Spinal cord (tissue), 10 donors: ENCODE measurements at places on chromosomes 12 and 14. TPM values are rescaled to one million over a fixed set of nuclear protein-coding genes. Genes with fewer than 3 reads are reported as not detected.

Gene RNASE12
- not detected for total RNA-seq

Gene PLBD1
- 28.6 TPM for total RNA-seq

Gene SIRT4
- total RNA-seq = 5.1 TPM

Gene DHRS2
- 1.2 TPM for total RNA-seq

Gene TAS2R30
- 5.7 TPM for total RNA-seq

Gene CBLN3
- total RNA-seq = 0.59 TPM

Gene CCNT1
- total RNA-seq = 34.6 TPM

Gene ESRRB
- 1.5 TPM for total RNA-seq

GRCh38 chr12:46373301-46374296, 1.0 kb upstream of the SLC38A2 start:
- H3K4me1 ChIP-seq = peaks cover 13% of the 10 kb centered on the region
- peak overlapping the region; percentile 82 for H3K4me3 ChIP-seq
- peak overlapping the region; percentile 96 for H3K27ac ChIP-seq
- peak; percentile 48 for DNase-seq
- H3K27me3 ChIP-seq = no peaks in the 10 kb centered on the region

DNA sequence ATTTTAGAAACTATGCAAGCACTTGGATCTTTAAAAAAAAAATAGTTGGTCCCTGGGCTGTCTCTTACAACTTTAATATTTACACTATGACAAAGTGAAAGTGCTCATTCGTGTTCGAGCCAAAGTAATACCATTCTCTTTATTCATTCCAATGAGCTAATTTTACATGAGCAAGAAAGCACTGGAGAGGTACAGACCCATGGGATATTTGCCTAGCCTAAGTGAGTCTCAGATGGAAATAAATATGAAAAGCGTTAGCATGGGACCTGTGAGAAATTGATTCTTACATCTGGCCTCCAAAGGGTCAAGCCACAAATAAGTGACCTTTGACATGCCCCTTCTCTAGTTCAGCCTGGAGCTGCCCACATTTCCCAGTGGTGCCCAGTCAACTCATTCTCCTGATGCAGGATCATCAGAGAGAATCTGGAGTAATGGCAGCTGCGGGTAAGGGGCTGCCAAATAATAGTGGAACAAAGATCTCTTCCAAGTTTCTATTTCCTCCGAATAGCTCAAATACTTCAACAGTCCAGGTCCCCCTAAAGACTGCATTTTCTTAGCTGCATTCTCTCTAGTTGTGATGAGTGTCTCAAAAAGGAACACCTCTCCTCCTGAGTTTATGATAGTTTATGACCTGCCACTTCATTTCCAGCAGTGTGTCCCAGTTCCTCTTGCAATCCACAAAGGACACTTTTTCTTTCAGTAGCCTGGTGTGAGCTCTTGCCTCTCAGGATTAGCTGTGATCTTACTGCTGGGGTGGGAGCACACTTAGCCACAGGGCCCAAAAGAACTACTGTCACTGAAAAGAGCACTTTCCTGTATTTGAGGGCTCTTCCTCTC, 208.2 kb downstream of the DAD1 start:
- H3K4me3 ChIP-seq = no peak overlapping the region
- H3K27ac ChIP-seq = no peak overlapping the region
- H3K4me1 ChIP-seq = no peaks in the 10 kb centered on the region
- H3K27me3 ChIP-seq = no peaks in the 10 kb centered on the region

- no peaks in the 10 kb centered on the region for H3K27me3 ChIP-seq
- no peaks in the 10 kb centered on the region for H3K4me1 ChIP-seq
- H3K4me3 ChIP-seq = no peak overlapping the region
Measured at GRCh38 chr12:77893918-77894317, 63.2 kb downstream of the NAV3 start.

DNA sequence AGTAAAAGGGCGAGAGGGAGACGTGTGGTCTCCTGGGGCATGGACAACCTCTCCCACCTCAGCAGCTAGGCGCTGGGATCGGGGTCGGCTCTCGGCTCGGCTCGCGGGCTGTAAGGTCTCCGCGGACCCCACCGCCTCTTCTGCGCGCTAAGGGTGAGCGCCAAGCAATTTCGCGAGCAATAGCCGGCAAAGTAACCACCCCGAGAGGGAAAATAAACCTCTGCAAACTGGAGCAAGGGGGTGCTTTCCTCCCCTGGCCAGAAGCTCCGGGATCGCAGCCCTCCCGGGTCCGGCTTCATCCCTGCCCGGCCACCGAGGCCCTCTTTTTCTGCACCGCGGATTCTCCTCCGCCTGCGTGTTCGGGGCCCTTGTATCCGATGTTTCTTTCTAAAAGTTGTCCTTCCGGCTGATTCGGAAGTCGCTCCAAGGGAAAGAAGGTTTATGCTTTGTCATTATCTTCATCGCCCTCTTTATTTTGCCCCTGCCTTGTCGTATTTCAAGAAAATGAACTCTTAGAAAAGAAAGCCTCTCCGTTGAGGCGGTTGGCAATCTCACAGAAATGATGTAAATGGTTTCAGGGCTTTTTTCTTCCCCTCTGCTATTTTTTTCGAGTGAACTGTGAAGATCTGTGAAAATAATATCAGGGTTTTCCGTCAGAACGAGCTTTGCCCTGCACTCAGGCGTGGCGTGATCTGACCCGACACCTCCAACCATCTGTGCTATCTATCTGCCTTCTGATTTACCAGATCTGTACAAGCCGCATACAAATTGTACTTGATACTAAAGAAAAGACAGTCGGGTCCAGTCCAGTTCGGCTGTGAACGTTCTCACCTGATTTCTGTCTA, 1.7 kb upstream of the SIX6 start:
- peaks cover 36% of the 10 kb centered on the region for H3K4me1 ChIP-seq
- H3K4me3 ChIP-seq = no peak overlapping the region
- H3K27me3 ChIP-seq = peaks cover 93% of the 10 kb centered on the region
- H3K27ac ChIP-seq = no peak overlapping the region
- no peaks in the 10 kb centered on the region for H3K36me3 ChIP-seq
- DNase-seq = peak; percentile 36

DNA sequence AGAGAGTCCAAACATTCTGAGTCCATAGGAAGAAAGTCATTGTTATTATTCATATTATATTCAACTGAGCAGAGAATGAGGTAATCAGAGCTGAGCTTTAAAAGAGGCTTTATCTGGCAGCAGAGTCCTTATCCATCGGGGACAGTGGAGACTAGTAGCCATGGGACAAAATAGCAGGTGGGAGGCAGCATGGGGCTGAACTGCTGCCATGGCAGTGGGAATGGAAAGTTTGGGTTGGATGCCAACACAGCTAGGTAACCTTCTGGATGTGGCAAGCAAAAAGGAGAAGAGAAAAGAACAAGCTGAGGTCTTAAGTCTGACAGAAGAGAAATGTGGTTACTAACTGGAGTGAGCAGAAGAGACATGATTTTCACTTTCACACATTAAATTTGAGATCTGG, 71.0 kb upstream of the CDKN3 start:
- no peak overlapping the region for H3K27ac ChIP-seq
- no peaks in the 10 kb centered on the region for H3K4me1 ChIP-seq
- no peaks in the 10 kb centered on the region for H3K36me3 ChIP-seq
- H3K27me3 ChIP-seq = no peaks in the 10 kb centered on the region
- no peak for DNase-seq
- H3K4me3 ChIP-seq = no peak overlapping the region

GRCh38 chr12:25319233-25319984, 68.7 kb upstream of the KRAS start:
- H3K27me3 ChIP-seq = no peaks in the 10 kb centered on the region
- no peak overlapping the region for H3K27ac ChIP-seq
- no peaks in the 10 kb centered on the region for H3K4me1 ChIP-seq
- no peak overlapping the region for H3K4me3 ChIP-seq
- H3K36me3 ChIP-seq = no peaks in the 10 kb centered on the region

DNA sequence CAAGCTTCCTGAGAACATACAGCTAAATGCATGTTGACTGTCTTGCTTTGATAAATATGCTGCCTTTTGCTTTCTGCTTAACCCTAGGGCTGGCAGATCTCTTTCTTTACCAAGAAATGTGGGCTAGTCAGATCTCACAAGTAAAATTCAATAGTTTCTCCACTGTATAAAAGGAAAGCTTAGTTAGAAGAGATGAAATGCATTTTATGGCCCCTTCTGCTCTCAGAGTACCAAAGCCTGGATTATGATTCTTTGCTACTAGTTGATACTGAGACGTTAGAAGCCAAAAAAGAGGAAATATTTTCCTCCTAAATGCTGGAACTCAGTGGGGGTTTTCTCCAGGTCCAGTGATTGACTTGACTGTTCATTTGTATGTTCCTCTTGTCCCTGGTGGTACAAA, 552.7 kb downstream of the SNAPC1 start:
- no peaks in the 10 kb centered on the region for H3K27me3 ChIP-seq
- no peak overlapping the region for H3K27ac ChIP-seq
- H3K36me3 ChIP-seq = no peaks in the 10 kb centered on the region
- DNase-seq = no peak
- H3K4me3 ChIP-seq = no peak overlapping the region

GRCh38 chr12:25106818-25107217, 88.1 kb downstream of the DNAI7 start:
- no peaks in the 10 kb centered on the region for H3K4me1 ChIP-seq
- no peak for DNase-seq
- H3K27ac ChIP-seq = no peak overlapping the region
- H3K36me3 ChIP-seq = no peaks in the 10 kb centered on the region
- H3K4me3 ChIP-seq = no peak overlapping the region
